Pulmonary artery endothelial cell (primary cell): ENCODE measurements at places on chromosomes 12 and 14. TPM values are rescaled to one million over a fixed set of nuclear protein-coding genes. Genes with fewer than 3 reads are reported as not detected.

- DNase-seq = no peak
These were observed 5.7 kb downstream of the ADCY4 start for GRCh38 chr14:24329073-24329663.

The SUPT16H gene
- 98.9 and 125 TPM in 2 replicates for total RNA-seq

DNA sequence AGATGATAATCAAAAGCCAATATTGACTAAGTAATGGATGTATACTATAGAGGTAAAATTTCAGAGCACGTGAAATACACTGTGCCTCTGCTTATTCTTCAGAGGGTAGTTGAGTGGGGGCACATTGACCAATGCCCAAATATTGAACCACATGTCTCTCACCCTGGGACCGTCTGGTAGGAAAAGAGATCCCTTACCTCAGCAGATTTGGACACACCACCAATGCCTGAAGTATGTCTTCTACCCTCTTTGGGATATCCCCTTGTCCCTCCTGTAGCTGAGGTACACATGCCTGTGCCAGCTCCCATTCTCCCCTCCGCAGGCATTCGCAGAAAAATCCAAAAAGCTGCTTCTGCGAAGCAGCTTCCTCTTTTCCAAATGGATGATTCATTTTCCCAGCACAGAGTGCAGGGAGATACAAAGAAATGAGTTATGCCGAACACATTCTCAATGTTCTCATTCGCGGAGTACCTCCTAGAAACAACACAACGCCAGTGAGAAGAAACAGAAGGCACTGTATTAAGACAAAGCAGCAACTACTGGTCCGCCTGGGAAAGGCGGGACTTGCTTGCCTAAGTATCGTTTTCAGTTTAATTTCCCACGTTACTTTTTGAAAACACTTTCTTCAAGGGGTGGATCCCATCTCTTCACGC lies 691 bp downstream of the ZFYVE26 start:
- peak; percentile 7 for DNase-seq

GRCh38 chr14:67934862-67935261 lies 115.3 kb downstream of the RAD51B start:
- no peak for DNase-seq
